ENCODE measurements at places on chromosomes 4 and X.

DNA sequence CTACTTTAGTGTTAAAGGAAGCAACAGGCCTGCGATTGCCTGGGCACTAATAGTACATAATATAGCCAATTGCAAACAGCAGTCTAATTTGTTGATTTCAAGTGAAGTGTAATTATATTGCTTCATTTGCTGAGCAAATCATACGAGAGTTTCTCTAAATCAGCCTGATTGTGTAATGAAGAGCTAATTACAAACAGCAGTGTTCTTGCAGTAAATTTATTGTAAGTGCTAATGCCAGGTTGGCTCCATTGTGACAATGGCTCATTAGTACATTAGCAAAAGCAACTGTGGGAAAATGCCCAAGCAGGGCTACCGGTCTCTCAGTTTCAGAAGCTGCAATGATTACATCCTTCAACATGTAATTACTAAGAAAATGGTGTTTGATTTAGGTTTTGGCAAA, 591.5 kb downstream of the GALNTL6 start:
- no peak for DNase-seq

DNA sequence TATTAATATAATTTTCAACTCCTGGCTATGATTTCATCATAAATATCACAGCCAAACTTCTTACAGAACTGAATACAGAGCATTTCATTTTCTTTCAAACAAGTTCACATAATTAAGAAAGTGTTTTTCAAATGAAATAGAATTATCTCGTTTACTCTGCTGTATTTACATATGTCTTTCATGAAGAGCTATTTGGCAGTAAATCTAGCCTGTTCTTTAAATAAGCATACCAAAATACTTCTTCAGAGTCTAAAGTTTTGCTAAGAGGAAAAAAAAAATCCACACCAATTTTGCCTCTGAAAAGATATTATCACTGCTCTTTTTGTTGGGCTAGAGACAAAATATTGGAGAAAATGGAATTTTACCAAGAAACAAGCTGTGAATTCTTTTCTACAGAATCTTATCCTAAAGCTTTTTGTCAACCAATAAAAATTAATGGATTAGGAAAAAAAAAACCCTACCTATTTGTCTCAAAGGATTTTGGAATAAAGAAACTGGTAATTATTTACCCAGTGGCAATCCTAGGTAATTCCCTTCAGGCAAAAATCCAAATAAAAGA, 287.9 kb upstream of the NR3C2 start:
- DNase-seq = no peak

DNA sequence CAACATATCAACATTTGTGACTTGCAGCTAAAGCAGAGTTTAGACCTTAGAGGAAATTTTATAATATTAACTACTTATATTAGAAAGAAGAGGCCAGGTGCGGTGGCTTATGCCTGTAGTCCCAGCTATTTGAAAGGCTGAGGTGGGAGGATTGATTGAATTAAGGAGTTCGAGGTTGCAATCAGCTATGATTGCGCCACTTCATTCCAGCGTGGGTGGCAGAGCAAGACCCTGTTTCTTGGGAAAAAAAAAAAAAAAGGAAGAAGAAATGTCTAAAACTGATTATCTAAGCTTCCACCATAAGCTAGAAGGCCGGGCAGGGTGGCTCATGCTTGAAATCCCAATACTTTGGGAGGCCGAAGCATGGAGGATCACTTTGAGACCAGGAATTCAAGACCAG, 42.0 kb upstream of the USP9X start:
- no peak for DNase-seq

GRCh38 chr4:42101446-42101975, 50.9 kb downstream of the BEND4 start:
- no peak for DNase-seq

DNA sequence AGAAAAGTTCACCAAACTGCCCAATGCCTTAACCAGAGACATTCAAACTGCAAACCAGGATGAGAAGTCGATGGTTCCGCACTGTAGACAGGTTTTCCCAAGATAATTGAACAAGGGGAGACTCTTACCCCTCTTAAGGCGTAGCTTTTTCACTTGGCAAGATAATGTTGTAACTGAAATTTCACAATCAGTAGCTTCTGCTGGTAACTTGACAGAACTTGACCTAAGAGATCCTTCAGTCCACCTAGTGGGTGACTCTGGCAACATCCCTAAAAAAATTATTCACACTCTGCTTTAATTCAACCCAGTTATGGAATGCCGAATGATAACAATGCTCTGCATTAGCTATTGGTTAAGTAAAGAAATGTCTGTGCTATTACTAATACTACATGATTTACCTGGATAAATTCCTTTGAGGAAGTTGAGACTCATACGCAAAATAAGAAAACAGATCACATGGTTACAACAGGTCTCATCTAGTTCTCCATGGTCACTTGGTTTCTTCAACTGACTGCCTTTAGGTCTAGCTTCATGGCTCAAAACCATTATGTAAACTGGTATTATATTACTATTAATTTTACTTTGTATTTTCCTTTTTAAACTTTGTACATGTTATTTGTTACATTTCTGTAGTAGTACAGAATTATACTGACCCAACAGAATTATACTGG, 9.1 kb downstream of the ELF2 start:
- DNase-seq = no peak

GRCh38 chr4:186260504-186261448, 5.2 kb upstream of the F11 start:
- no peak for DNase-seq

DNA sequence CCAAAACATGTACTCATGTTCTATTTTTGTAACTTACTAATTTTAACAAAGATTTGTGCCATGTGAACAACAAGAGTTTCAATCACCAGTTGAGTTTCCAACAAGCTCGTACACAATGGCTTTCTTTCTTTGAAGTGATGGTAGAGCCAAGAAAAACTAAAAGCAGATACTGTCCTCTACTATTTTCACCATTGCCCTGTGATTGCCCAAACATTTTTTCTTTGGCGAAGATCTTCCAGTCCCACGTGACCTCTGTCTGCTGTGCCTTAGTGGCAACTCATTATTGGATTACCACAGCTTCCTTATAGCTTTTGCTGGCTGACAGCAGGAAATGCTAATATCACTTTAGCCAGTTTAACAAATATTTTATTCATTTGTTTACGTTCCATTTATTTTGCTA, 1147.1 kb downstream of the STIM2 start:
- DNase-seq = no peak

- no peak for DNase-seq
Observed at GRCh38 chr4:96649536-96649935, 809.6 kb downstream of the PDHA2 start.

DNA sequence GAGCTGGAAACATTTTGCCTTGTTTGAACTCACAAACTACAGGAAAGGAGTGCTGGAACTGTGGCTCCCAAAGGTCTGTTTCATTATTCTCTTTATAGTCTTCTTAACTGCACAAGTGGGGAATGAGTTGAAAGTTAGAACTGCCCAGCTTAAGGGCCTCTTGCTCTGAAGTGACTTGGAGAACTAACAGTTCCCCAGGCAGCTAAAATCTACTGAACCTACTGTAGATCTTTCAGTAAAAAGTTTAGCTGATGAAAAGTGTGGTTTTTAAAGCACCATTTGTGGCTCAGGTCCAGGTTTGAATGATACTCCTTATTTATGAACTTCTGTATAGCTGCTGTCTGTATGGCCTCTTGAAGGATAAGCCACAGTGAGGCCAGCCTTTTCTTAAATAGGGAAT, 353.8 kb downstream of the MAPK10 start:
- DNase-seq = no peak

DNA sequence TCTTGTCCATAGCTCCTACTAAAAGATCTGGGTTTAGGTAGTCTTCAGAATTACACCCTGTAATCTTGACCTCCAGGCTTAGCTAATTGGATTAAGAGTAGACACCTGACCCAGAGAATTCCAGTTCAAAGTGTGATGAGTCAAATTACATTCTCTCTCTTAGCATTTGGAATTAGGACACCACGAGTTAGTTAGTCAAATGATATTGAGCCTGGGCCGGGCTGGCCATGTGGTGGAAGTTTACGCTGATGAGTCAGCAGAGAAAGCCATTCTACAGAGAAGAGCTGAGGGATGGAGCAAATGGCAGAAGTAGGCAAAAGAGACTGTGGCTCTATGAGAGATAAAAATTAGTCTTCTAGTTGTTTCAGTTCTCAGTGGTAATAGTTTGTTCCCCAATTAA, 31.1 kb downstream of the CEP44 start:
- DNase-seq = no peak

DNA sequence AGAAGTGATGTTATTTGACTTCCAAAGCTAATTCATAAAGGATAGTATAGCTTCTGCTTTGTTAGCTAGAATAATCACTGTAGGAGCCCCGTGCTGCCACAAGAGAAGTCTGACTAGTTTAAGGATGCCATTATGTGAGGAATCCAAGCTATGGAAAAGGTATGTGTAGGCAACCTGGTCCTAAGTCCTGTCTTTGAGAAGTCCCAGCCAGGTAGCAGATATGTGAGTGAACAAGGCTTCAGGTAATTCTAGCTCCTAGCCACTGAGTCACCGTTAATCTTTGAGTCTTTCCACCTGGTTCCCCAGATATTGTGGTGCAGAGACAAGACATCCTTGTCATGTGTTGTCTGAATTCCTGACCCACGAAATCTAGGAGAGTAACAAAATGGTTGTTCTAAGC, 55.5 kb downstream of the BMP3 start:
- DNase-seq = no peak

DNA sequence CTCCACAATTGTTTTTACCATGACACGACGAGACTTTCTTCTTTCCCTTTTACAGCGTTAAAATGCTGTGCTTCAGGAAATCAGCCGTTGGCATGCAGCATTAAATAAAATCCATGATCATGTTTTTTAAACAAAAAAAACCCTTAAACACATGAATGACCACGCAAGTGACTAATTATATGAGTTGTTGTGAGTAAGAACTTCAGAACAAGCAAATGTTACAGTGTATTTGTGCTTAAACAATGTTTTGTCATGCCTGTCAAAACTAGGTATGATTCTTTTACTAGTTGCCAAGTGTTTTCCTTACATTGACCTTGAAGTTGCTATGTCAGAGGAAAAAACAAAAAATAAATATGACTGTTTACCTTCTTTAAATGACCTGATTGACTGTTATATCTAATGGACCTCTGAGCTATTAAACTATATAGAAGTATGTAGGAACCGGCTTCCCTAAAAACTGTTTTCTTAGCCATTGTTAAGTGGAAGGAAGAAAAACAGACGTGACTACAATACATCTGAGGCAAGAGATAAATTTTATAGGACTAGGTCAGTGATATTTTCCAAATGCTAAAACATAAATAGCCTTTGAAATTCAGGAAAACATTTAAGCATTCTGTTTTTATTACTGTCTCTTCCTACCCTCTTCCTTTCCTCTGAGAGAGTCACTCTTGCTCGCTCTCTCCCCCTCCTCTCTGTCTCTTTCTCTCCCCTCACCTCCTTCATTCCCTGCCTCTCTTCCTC, 197.1 kb downstream of the PALLD start:
- DNase-seq = no peak

DNA sequence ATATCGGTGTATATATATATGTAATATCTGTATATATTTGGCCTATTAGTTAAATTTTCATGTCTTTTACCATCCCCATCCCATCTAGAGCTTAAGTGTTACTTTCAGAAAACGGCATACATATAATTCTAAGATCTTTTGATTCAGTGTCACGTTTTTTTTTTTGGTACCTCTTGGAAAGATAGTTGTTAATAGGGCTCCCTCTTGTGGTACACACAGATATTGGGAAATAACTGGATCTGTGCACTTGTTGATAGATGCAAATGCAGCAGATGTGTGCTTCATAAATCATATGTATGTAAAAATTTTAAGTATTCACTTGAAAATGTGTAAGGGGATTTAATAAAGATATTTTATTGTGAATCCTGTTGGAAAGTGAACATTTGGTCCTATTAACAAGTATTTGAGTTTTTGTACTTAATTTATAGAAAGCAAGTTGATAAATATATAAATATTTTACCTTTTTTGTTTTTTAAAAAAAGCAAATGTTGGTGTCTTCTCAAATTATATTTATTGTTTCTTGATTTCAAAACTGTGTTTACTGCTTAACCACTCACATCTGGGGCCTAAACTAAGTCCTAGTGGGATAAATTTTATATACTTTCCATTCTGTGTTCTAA, 74.7 kb downstream of the PAQR3 start:
- DNase-seq = peak; percentile 38

DNA sequence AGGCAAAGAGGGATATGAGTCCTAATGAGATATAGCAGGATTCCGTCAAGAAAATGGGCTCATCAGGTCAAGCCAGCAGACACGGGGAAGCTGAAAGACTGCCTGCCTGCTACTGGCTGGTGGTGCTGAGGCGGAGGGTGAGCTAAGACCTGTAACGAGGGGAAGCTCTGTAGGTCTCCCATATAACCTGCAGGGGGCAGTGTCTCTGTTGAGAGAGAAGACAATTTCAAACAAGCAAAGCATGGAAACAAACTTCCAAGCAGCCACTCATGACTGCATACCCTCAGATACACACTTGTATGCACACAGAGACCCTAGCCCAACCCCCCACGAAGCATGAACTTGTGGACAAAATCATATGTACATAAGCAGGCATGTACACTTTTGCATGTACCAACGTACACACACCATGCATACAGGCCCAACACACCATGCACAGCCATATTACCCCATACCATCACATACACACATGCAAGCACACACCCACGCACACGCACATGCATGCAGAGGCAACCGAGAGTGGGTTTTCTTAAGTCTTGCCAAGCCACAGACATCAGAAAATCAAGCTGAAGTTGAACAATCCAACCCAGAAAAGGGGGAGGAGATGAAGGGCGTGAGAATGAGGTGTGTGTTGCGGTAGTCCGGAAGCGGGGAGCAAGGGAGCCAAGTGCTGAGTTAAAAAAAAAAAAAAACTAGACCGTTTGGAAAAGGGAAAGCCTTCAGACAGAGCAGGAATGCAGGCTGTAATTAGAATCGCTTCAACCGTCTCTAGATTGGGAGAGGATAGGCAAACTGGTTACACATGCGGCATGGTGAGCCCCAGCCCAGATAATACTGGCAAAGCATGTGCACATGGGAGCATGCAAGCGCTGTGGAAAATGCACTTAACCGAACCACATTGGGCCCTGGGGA, 71.0 kb downstream of the PJA1 start:
- no peak for DNase-seq

DNA sequence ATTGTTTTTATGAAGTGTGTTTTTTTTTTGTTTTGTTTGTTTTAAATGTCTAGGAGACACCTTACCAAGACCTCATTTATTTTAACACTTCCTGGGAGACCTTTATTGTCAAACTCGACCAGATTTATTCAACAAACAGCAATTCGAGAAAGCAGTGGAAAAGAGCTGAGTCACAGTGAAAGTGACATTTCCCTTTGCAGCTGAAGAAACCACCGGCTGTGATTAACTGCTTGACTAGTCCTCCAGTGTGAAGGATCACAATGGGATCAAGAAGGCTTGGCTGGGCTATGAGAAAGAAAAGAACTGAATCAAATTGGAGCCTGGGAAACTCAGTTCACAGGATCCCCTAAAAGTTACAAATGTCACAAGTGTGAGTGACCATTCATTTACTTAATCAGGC, 11.9 kb upstream of the ADH7 start:
- DNase-seq = no peak

DNA sequence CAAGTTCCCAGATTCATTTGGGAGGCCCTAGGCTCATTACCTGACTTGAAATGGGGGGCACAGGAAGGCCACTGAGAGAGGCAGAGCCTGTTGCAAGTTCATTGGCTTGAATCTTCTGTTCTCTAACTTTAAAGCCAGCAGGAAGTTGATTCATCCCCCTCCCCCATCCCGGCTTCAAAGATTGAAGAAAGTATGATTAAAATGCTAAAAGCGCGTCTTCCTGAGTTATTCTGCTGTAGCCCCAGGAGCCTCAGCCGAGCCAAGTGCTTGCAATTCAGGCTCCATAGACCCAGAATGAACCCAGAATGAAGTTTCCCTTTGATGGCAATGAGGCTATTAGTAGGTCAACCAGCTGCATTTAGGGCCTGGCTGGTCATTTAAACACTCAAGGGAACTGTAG, 14.7 kb downstream of the CHST7 start:
- DNase-seq = no peak

All from NCI-H2171 (cell line).